Endodermal cell (in vitro differentiated cells): ENCODE measurements at places on chromosomes 12 and 14. TPM values are rescaled to one million over a fixed set of nuclear protein-coding genes. Genes with fewer than 3 reads are reported as not detected.

The SLC6A12 gene
- total RNA-seq: 0.42 to 1.2 TPM (median 0.58 TPM) in 3 replicates

The PLCZ1 gene
- 0.25 TPM in 1 of 2 replicates, not detected in the other for total RNA-seq

The CHFR gene
- total RNA-seq: 63.0 and 80.4 TPM in 2 replicates

The PABPN1 gene
- total RNA-seq: 252 to 303 TPM (median 293 TPM) in 3 replicates

The LGR5 gene
- 21.9 to 34.4 TPM (median 27.2 TPM) in 3 replicates for total RNA-seq

The INF2 gene
- total RNA-seq: 70.0 to 104 TPM (median 99.7 TPM) in 3 replicates

- no peaks in the 10 kb centered on the region for H3K4me1 ChIP-seq
- peaks cover 16% of the 10 kb centered on the region for H3K36me3 ChIP-seq
- H3K27ac ChIP-seq: no peak overlapping the region
- no peak for DNase-seq
Observed at GRCh38 chr12:62519043-62519442, 52.4 kb downstream of the MON2 start.

DNA sequence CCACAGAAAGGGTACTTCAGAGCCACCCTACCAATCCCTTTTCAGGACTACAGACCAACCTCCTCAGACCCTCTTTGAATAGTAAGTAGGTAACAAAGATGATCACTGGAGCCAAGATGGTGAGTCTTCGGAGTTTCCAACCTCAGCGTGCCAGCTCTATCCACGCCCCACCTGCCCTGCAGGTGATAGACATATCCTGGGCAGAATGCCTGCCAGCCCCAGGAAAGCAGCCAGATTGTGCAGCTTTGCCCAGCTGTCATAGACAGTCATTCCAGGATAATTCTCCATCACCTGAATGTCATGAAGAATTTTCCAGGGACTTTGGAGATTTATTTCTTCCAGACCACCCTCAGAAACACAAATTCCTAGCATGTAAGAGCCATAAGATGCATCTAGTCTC, 434.4 kb downstream of the RGS6 start:
- no peak for DNase-seq
- H3K27me3 ChIP-seq: no peaks in the 10 kb centered on the region
- no peaks in the 10 kb centered on the region for H3K4me1 ChIP-seq
- no peak overlapping the region for H3K27ac ChIP-seq
- no peaks in the 10 kb centered on the region for H3K36me3 ChIP-seq

DNA sequence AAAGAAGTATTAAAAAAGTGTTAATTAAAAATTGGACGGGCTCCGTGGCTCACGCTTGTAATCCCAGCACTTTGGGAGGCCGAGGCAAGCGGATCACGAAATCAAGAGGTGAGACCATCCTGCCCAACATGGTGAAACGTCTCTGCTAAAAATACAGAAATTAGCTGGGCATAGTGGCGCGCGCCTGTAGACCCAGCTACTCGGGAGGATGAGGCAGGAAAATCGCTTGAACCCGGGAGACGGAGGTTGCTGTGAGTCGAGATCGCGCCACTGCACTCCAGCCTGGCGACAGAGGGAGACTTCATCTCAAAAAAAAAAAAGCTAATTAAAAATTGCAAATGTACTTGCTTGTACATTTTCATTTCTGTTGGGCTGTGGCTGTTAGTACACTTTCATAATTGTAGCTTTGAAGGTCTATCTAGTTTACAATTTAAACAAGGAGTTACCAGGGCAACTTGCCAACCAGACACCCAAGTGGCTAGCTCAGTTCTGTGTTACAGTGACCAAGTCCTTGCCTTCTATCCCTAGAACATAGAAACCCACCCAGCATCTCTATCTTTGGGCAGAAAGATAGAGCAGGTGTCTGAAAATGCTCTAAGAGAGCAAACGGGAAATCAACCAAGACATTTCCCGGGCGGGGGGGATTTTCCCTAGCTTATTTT, 1.2 kb downstream of the COA8 start:
- H3K27me3 ChIP-seq: no peaks in the 10 kb centered on the region
- H3K4me1 ChIP-seq: peaks cover 1% of the 10 kb centered on the region
- peak overlapping the region; percentile 99 for H3K4me3 ChIP-seq

DNA sequence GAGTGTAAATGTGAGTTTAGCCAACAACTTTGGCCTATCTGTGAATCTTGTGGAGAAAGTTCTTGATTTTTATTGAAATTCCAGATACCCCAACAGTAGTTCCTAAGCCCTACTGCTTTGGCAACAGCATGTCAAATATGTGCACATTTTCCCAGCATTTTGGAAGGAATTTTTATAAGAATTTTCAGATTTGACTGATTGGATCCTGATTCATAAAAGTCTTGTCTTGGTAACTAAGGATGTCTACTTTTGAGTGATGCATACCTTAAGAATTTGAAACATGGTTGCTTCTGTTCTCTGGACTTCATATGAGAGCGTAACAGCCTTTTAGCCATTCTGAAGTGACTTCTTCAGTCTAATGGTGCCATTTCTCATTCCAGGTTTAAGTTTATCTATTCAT, 106.7 kb downstream of the ANO4 start:
- no peaks in the 10 kb centered on the region for H3K36me3 ChIP-seq
- DNase-seq: no peak
- H3K4me1 ChIP-seq: no peaks in the 10 kb centered on the region
- peaks cover 25% of the 10 kb centered on the region for H3K27me3 ChIP-seq
- no peak overlapping the region for H3K4me3 ChIP-seq
- no peak overlapping the region for H3K27ac ChIP-seq

GRCh38 chr14:21917699-21918436, 244.2 kb upstream of the OR4E1 start:
- H3K27ac ChIP-seq: no peak overlapping the region
- H3K27me3 ChIP-seq: no peaks in the 10 kb centered on the region
- H3K4me3 ChIP-seq: no peak overlapping the region
- no peaks in the 10 kb centered on the region for H3K36me3 ChIP-seq

- no peaks in the 10 kb centered on the region for H3K36me3 ChIP-seq
- no peak for DNase-seq
- no peaks in the 10 kb centered on the region for H3K27me3 ChIP-seq
- peaks cover 10% of the 10 kb centered on the region for H3K4me1 ChIP-seq
- no peak overlapping the region for H3K27ac ChIP-seq
Observed at GRCh38 chr14:77375164-77375950, 1.5 kb downstream of the TMED8 start.

DNA sequence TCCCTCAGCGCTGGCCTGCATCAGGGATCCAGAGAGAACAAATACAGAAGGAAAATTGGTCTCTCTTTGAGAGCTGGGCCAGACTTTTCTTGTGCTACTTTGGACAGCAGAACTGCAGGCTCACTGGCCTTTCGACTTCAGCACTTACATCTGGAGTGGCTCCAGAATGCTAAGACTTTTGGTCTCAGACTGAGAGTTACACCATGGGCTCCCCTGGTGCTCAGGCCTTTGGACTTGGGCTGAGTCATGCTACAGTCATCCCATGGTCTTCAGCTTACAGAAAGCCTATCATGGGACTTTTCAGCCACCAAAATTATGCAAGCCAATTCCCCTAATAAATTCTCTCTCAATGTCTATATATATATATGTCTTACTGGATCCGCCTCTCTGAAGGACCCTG, 9.0 kb upstream of the CD163 start:
- no peaks in the 10 kb centered on the region for H3K36me3 ChIP-seq
- H3K4me3 ChIP-seq: no peak overlapping the region
- no peak overlapping the region for H3K27ac ChIP-seq
- H3K4me1 ChIP-seq: no peaks in the 10 kb centered on the region
- H3K27me3 ChIP-seq: no peaks in the 10 kb centered on the region

- no peak overlapping the region for H3K4me3 ChIP-seq
- H3K27ac ChIP-seq: no peak overlapping the region
- H3K27me3 ChIP-seq: peaks cover 31% of the 10 kb centered on the region
- no peaks in the 10 kb centered on the region for H3K4me1 ChIP-seq
- no peaks in the 10 kb centered on the region for H3K36me3 ChIP-seq
Observed at GRCh38 chr12:3752096-3752709, 706 bp downstream of the CRACR2A start.

DNA sequence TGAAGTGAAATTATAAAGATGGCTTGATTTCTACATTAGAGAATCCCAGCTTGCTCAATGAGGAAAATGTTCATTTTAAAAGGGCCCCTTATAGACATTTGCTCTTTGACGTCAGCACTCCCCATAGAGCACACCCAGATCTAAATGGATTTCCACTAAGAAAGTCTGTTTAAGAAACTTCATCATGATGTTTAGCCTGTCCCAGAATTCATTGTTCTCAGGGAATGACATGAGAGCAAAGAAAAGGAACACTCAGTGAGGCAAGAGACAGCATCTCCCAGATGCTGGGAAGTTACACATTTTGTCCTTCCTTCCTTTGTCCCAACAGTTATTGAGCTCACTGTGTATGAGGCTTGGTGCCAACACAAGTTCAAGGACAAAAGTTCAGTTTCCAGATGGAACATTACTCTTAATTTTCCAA, 4.9 kb downstream of the PHLDA1 start:
- H3K4me1 ChIP-seq: no peaks in the 10 kb centered on the region
- H3K36me3 ChIP-seq: no peaks in the 10 kb centered on the region
- no peak overlapping the region for H3K27ac ChIP-seq
- no peaks in the 10 kb centered on the region for H3K27me3 ChIP-seq

DNA sequence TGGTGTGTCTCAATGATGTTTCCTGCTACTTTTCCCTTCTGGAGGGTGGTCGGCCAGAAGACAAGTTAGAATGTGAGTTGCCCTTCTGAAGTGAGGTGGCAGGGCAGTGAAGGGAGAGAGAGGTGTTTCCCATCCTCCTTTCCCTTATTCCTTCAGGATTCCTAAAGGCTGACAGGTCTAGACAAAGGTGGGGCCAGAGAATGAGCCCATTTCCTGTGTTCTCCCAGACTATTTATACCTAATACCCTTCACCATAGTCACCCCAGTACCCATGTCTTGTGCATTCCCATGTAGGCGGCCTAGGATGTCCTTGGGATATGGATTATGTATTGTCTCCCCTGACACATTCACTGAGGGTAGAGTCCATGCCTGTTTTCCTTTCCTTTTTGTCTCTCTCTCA, 7.0 kb downstream of the DGKA start:
- no peak overlapping the region for H3K27ac ChIP-seq
- no peak for DNase-seq
- peaks cover 26% of the 10 kb centered on the region for H3K27me3 ChIP-seq
- H3K4me3 ChIP-seq: no peak overlapping the region
- H3K4me1 ChIP-seq: no peaks in the 10 kb centered on the region

- H3K36me3 ChIP-seq: no peaks in the 10 kb centered on the region
- H3K4me1 ChIP-seq: no peaks in the 10 kb centered on the region
- H3K4me3 ChIP-seq: no peak overlapping the region
- no peaks in the 10 kb centered on the region for H3K27me3 ChIP-seq
- no peak for DNase-seq
- H3K27ac ChIP-seq: no peak overlapping the region
Observed at GRCh38 chr12:9319044-9319841, 111.0 kb upstream of the PZP start.

GRCh38 chr14:61750708-61751474, 11.3 kb upstream of the SNAPC1 start:
- peak; percentile 86 for DNase-seq
- H3K36me3 ChIP-seq: peaks cover 44% of the 10 kb centered on the region
- peak overlapping the region; percentile 64 for H3K4me3 ChIP-seq
- no peaks in the 10 kb centered on the region for H3K27me3 ChIP-seq
- H3K27ac ChIP-seq: no peak overlapping the region

- H3K36me3 ChIP-seq: peaks cover 2% of the 10 kb centered on the region
- no peak overlapping the region for H3K4me3 ChIP-seq
Observed at GRCh38 chr12:109559601-109560000, 13.7 kb downstream of the MMAB start.

- peaks cover 40% of the 10 kb centered on the region for H3K36me3 ChIP-seq
- no peak overlapping the region for H3K27ac ChIP-seq
- DNase-seq: peak; percentile 34
- H3K4me1 ChIP-seq: peaks cover 26% of the 10 kb centered on the region
Observed at GRCh38 chr12:49987625-49988303, 15.0 kb downstream of the AQP6 start.

- no peak overlapping the region for H3K27ac ChIP-seq
- peak overlapping the region; percentile 88 for H3K4me3 ChIP-seq
- peaks cover 5% of the 10 kb centered on the region for H3K4me1 ChIP-seq
Observed at GRCh38 chr12:56224954-56225353, 812 bp downstream of the NABP2 start.

GRCh38 chr12:97556302-97556779, 93.7 kb downstream of the RMST start:
- peaks cover 8% of the 10 kb centered on the region for H3K36me3 ChIP-seq
- DNase-seq: peak; percentile 65
- no peaks in the 10 kb centered on the region for H3K27me3 ChIP-seq
- peak overlapping the region; percentile 63 for H3K27ac ChIP-seq
- no peak overlapping the region for H3K4me3 ChIP-seq

DNA sequence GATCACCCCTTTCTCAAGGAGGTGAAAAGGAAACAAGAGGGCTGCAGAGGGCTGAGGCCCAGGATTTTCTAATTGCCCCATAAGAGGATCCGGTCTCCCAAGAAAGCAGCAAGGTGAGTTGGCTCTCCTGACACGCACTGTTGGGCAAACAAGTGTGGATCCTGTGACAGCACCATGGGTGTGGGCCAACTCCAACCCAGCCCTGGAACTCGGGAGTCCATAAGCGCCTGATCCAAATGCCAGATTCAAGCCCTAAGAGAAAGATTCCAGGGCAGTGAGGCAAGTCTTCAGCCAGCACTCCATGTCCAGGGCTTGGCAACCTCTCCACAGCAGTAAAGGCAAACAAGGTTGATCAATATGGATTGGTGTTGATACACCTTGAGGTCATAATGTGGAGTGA, 33.1 kb downstream of the KCNA5 start:
- H3K4me3 ChIP-seq: no peak overlapping the region
- H3K27ac ChIP-seq: no peak overlapping the region
- H3K27me3 ChIP-seq: peaks cover 7% of the 10 kb centered on the region
- no peaks in the 10 kb centered on the region for H3K36me3 ChIP-seq
- H3K4me1 ChIP-seq: peaks cover 5% of the 10 kb centered on the region
